Activated CD4-positive, CD25-positive, alpha-beta regulatory T cell treated with anti-CD3 and anti-CD28 coated beads, Interleukin-2, amount 50 U/mL, for 72 hours (primary cell): ENCODE measurements at places on chromosomes 5 and 9.

- no peak for DNase-seq
These were observed 246.3 kb upstream of the EFNA5 start for GRCh38 chr5:107916731-107917725.

DNA sequence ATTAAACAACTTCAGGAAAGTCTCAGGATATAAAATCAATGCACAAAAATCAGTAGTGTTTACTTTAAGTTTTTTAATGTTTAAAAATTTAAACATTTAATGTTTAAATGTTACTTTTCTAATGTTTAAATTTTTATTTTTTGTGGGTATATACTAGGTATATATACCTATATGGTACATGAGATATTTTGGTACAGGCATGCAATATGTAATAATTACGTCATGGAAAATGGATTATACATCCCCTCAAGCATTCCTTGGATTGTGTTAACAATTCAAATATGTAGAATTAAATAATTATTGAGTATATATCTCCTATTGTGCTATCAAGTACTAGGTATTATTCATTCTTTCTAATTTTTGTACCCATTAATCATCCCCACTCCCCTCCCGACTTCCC, 291.3 kb downstream of the TMEM232 start:
- DNase-seq, result no peak

DNA sequence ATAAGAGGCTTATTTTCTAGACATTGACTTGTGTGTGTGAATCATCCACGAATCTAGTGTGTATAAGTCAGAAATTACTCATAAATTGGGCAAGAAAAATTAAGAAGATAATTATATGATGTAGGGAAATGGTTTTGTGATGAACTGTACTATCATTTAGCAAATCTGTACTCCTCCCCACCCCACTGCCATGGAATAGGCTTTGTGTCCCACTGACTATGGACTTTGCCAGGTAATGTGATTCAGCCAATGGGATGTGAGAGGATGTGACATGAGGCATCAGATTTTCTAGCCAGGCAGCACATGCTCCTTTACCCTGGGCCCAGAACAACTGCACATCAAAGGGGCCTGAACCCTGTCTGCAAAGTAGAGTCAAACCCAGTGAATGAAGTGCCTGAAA, 406.6 kb downstream of the CTNND2 start:
- DNase-seq, result no peak

GRCh38 chr9:137168904-137169856, 671 bp downstream of the LRRC26 start:
- no peak for DNase-seq

DNA sequence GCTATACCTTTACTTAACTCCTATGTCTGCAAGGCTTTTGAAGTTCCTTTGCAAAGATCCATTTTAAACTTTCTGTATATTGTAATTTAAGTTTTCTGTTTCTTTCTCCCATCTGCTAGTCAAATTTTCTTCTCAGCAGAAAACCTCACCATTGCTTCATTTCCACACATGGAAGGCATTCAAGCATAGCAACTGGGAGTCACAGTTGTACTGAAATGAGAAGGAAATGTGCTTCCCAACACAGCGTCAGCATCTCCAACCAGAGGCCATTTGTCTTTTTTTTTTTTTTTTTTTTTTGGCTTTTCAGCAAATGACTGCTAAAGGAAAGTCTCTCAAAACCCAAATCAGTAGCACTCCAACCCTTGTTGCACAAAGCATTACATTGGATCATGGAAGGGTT, 92.5 kb downstream of the RAB3C start:
- DNase-seq, result no peak

DNA sequence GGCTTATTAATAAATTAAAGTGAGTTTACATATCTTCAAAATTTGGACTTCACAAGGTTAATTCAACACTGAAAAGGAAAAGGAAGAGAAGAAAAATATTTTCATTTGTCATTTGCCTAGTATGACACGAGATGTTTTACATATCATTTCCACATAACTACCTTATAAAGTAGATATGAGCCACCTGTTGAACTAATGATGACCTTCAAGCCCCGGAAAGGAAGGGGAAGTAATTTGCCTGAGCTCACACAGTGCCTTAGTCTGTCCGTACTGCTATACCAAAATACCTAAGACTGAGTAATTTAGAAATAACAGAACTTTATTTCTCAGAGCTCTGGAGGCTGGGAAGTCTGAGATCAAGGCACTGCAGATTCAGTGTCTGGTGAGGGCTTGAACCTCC, 17.9 kb downstream of the CMYA5 start:
- no peak for DNase-seq

DNA sequence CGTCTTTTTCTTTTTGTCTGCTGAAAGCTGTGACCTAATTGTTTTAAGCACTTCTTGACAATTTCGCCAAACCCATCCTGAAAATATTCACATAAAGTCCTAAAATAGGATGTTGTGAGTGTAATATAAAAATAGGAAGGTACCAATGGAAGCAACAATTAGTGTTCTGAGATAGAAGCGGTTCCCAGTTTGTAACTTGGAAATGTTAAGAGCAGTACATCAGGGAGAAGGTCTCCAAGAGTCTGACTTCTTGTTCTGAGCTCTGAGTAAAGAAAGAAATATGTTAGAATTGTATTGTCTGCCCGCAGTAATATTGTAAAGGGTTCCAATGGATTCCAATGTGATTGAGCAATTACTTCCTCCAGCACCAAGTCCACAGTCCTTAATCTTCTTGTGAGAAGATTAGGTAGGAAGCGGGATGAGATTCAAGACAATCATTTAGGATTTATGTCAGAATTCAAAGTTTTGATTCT, 3.9 kb downstream of the VCAN start:
- no peak for DNase-seq

DNA sequence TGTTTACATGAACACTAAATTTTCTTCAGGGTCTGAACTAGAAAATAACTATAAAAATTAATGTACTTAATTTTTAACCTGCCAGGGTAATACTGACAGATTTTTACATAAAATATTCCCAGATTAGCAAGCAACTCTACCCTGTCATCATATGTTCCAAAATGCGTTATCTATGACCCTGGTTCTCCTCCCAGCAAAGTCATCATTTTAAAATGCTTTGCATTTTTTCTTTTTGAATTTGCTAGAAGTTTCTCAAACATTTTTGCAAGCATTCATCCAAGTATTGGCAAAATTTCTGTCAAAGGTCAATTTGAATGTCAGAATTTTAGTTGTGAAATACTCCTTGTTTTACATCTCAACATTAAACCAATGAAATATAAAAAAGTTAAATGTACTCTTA, 144.5 kb upstream of the FTMT start:
- no peak for DNase-seq

DNA sequence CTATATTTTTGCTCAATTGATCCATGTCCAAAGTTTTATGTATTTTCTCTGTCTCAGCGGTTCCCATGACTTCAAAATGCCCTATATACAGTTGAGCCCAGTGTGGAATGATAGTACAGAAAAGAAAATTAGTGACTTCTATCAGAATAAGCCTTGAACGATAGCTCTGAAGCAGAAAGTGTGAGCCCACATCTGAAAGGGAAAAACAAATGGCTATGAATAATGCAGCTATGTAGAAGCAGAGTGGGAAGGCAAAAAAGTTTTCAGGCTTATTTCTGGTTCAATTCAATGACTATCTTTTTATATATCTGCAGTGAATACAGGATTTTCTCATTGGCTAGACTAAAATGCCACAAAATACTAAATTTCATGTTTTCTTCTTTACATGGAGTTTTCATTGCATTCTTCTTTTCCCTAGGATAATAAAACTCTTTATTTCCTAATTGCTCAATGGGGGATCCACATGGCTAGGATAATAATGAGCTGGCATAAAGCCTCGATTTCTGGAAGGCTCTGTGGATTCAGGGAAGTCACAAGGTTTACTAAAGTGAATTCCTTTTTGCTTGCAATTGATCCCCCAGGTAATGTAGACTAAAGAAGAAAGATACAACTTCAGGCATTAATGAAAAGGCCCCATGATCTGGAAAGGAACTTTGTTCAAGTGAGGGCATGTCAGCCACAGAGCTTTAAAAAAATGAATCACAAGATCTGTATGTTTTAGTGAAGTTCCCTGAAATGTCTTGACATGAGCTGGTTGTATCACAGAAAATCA, 377.0 kb upstream of the RIOK2 start:
- DNase-seq, result no peak

DNA sequence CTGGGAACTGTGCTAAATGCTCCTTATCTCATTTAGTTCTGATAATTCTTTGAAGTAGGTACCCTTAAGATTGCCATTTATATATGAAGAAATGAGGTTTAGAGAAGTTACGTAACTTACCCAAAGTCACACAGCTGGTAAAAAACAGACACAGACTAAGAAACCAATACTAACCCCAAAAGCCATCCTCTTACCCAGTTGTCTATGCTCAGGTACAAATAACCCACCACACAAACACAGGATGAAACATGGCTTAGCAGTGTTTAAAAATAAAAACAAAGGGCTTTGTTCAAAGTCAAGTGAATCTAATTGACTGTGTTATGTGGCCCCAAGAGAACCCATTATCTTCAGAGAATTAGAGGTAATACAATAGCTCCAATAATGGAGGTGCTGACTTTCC, 37.0 kb upstream of the IL7R start:
- DNase-seq, result no peak

- no peak for DNase-seq
These were observed 597.5 kb upstream of the MEF2C start for GRCh38 chr5:89480406-89481007.

DNA sequence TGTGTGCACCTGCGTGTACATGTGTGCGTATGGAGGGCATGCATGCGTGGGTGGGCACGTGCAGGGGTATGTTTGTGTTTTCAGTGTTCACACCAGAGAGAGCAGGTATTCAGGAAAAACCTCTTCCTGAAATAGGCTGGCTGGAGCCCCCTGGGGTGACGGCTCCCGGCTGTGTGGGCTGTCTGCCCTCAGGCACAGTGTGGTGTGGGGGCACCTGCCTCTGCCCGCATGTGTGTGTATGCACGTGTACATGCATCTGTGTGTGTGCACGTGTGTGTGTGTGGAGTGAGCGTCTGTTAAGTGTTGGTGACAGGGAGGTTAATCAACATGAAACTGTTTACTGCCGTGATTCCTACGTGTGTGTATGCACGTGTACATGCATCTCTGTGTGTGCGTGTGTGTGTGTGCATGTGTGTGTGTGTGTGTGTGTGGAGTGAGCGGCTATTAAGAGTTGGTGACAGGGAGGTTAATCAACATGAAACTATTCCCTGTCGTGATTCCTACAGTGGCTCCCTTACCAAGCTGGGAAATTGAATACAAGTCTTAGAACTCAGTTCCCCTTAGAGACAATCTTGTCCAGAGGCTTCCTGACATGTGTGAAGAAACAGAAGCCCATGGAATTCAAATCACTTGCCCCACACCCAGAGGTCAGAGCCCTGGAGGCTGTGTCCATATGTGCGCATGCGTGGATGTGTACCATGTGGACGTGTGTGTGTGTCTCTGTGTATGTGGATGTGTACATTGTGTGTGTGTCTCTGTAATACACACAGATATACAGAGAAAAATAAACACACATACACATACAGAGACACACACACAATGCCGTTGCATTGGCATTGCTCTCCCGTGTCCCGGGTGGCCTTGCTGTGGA, 372.4 kb upstream of the IRX4 start:
- DNase-seq, result no peak

DNA sequence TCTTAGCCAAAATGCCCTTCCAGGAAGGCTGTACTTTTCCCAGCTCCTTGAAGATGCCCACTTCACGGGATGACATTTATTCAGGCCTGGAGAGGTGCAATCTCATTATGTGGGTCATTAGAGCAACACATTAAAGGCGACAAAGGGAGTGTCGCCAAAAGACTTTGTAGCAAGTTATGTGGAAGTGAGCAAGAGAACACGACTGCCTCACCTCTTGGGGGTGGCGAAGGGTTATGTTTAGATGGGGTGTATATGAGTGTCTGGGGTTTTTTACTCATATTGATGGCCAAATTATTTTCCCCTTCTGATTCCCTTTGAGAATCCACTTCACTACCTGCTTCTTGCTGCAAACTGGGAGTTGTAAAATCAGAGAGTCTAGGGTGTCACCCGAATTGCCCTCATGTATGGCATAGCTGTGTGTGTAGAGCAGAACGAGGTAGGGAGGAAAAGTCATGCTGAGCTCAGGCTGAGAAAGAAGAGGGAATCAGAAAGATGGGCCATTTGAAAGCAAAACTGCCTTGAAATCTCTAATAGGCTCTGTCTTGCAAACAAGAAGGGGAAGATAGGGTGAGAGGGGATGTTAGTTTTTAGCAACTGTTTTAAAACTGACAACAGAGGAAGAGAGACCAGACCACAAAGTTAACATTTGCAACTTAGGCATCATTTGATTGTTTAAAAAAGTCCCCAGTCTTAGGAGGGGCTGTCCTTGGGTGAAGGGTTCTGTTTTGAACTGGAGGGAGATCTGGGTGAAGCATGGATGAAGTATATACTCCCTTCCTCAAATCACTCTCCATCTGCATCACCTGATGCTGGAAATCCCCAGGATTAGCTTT, 97.1 kb upstream of the IL12B start:
- no peak for DNase-seq

GRCh38 chr5:80711938-80712337, 57.2 kb upstream of the DHFR start:
- DNase-seq, result no peak

GRCh38 chr5:5564898-5565297, 142.4 kb downstream of the ICE1 start:
- DNase-seq, result no peak

DNA sequence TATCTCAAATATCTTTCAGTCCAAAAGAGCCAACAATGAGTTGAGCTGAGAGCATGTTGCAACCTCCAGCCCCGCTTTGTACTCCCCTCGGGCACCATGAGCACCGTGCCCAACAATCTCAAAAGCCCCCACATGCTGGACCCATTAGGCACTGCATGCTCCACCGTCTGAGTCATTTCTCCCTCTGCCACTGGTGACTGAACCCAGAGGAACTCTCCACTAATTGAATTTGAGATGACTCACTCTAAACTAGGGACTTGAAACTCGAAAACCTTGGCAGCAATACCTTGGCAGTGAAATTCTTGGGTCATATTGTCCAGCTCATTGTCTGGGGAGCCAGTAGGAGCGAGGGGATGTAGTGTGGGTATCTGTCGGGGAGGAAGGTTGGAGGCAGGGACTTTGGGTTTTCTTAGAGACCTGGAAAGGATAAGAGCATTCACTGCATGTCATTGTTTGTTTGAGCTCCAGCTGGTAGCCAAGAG, 49.9 kb upstream of the SLIT3 start:
- DNase-seq, result no peak

DNA sequence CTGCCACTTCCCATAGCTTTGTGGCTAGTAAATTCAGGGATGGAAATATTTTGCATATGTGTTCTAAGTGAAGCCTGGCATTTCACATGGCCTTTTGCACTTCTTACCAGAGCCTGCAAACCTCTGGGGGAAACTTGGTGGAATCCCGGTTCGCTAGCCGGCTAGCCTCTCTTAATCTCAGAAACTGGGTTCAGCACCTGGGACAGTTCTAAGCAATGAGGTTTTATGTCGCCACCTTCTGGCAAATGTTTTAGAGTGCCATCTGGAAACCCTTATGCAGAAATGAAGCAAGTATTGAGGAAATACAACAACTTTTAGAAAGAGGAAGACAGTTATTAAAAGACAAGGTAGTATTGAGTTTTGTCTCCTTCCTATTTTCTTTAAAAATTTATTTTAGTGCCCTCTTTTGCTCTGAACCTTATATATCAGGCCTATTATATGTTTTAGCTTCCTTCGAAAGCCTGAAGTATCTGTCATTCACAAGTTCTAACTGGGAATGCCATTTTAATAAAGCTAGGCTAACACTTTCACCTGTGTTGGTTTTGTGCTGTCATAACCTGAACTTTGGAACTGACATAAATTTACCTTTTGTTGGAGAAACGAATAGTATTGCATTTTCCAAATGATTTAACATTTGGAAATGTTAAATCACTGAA, 963 bp upstream of the HTR1A start:
- DNase-seq, result no peak

- DNase-seq, result no peak
These were observed 10.3 kb upstream of the FBXL7 start for GRCh38 chr5:15489571-15490235.

- DNase-seq, result no peak
These were observed 35.0 kb upstream of the FOXB2 start for GRCh38 chr9:76984486-76984885.
